ENCODE measurements at places on chromosomes 12 and 14.

DNA sequence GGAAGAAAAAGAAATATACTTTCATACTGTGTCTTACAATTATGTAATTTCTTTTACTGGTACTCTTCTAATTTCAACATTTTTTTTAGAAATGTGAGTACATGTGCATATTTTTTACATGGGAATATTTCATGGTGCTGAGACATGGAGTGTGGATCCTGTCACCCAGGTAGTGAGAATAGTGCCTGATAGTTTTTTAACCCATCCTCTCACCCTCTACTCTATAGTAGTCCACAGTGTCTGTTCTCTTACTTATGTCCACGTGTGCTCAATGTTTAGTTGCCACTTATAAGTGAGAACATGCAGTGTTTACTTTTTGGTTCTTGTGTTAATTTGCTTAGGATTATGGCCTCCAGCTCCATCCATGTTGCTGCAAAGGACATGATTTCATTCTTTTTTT lies 548.8 kb downstream of the AACS start:
- no peak for DNase-seq

DNA sequence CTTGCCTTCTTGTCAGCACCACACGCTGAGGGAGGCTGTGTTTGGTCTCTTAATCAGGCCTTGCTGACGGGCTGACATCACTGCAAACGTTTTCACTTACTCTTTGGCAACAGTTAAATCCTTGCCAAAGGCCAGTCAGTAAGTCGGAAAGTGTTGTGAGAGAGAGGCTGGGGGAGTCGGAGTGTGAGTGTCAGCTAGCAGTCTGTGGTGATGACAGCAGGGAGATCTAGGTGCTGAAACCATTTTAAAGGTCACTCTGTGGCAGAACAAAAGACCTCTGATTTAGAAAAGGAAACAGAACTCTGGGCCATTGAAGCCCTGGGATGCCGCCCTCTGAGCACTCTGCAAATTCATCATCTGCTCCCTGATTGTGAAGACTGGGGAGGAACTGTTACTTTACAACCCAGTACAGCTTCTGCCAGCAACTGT lies 143.5 kb downstream of the PAX9 start:
- DNase-seq, result no peak

GRCh38 chr12:4271717-4272423 lies 1.7 kb upstream of the CCND2 start:
- peak; percentile 96 for DNase-seq

DNA sequence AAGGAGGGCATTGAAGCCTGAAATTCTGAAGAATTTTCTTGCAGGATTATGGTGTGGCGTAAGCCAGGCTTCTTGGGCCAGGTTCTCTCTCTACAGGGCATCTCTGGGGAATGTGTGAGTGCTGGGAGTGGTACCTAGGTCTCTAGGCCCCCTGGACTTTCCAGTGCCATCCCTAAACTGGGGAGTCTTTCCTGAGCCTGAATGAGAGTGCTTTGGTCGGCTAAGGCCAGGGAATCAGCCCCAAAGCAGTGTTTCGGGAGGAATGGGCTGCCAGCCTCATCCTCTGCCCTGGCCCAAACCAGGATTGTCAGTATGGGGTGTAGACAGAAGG lies 93.9 kb downstream of the CALM1 start:
- DNase-seq, result no peak

DNA sequence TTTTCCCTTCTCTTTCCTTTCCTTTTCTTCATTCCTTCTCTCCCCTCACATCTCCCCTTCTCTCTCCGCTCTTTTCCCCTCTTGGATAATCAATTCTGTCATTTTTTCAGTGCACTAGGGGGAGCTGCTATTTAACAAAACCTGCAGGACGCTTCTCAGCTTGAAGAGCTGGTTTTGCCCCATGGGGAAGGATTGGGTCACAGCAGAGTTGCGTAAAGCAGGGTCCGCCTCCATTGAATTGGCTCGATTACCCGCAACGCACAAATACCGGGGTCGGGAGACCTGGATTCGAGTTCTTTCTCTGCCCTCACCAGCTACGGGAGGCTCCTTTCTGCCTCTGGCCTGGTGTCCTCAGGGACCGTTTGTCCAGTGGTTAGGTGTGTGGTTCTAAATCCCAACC lies 42.1 kb upstream of the CHGA start:
- DNase-seq, result peak; percentile 17

GRCh38 chr12:57551637-57552305 lies 1.9 kb downstream of the KIF5A start:
- DNase-seq, result no peak

- no peak for DNase-seq
Observed at GRCh38 chr12:52865090-52865944, 16.5 kb upstream of the KRT78 start.

GRCh38 chr12:10847744-10848143 lies 1.5 kb downstream of the PRR4 start:
- no peak for DNase-seq

DNA sequence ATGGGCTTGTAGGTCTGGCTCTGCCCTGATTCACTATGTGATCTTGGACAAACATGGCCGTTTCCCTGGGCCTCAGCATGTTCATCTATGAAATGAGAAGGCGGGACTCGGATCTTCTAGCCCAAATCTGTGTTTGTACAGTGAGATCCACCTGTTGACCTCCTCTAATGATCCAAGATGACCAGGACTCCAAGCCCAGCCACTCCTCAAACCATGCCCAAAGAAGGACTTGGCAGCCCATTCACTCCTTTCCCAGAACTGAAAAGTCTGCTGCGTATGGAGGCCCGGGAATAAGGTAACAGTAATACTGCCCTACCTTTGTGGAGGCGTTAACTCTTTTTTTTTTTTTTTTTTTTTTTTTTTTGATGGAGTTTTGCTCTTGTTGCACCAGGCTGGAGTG lies 39.9 kb downstream of the APPL2 start:
- no peak for DNase-seq

DNA sequence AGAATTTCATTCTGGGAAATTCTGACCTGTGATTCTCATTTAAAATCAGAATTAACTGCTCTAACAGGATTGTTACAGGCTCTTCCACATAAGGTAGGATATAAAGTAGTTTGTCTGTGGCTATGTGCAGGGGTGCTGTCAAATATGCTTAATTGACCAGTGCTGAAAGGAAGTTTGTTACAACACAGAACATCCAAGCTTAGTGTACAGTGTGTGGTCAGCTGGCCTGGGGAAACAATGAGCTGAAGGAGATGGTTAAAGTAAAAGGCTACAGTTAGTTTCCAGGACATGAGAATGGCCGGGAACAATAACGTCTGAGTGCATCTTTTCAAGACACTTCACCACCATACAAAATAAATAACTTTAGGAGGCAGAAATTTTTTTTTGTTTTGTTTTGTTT lies 68.0 kb downstream of the PKP2 start:
- no peak for DNase-seq

- DNase-seq, result no peak
Observed at GRCh38 chr12:96486751-96487613, 2.4 kb upstream of the CFAP54 start.

- no peak for DNase-seq
Observed at GRCh38 chr12:76226397-76226796, 121.8 kb downstream of the BBS10 start.

- DNase-seq, result no peak
Observed at GRCh38 chr12:13670285-13670866, 311.0 kb downstream of the GRIN2B start.

GRCh38 chr12:68497107-68497506 lies 113.6 kb upstream of the RAP1B start:
- no peak for DNase-seq

GRCh38 chr14:68805414-68805813 lies 12.5 kb upstream of the ZFP36L1 start:
- no peak for DNase-seq

Data from RPMI8226 (cell line).